ENCODE measurements at places on chromosomes 6 and 20.
A peak's percentile ranks its signal among the peaks of the same experiment; 100 is the strongest.

DNA sequence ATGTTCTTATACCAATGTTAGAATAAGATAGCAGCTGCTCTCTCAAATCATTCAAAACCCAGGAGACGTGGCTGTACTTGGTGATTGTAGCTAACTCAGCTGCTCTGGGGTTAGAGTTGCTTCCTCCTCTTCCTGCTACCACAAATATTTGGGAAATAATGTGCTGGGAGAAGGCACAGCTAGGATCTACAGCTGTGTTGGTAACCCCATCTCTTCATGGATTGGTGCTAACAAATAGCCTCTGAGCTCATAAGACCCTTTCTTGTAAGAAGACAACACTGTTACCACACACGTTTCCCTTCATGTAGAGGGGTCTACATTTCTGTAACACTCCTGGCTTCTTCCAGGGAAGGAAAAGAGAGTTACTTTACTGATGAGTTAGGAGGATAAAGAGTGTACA is 911.0 kb upstream of the CITED2 start:
- DNase-seq = no peak

DNA sequence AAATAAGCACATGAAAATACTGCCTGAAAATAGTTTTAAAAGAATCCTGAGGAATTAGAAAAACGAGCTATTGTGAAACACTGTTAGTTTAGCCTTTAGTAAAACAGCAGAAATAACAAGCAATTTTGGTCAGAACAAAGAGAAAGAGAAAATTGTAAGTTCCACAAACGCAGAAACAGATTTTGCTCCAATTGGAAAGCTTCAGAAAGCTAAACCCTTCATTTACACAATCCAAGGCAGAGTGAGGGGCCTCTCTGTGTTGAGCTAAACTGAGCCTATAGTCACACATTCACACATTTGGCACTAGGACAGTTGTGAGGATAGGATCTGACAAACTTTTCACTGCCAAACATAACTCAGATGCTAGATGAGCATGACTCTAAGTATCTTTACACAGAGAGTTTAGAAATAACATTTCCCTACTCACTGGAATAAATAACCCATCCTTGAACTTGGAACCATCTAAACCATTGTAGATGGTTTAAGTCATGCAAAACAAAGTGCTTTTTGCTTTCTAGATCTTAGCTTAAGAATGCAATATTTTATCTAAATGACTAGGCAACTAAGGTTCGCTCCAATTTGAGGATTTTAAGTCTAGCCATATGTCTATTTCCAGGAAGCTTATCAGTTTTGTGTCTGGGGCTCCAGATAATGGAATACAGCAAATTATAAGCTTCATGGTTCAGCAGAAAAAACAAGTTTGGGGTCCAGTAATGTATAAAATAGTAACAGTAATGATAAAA is 122.6 kb downstream of the SGK1 start:
- no peak for DNase-seq

DNA sequence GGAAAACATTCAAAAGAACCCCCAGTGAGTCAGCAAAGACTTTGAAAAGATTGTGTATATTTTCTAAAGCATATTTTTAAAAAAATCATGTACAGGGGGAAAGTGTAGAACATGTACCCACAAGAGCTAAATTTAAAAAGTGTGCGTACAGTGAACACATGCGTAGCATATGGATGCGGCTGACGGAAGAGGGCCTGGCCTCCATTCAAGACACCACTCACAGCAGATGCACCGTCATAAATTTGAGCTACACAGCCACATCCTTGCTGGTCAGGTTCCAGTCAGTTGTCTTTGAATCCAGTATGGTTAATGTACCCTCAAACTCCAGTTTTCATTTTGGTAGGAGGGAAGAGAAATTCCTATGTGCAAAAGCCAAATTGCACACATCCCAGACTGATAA is 54.3 kb upstream of the SPACA1 start:
- DNase-seq = no peak

GRCh38 chr6:44253307-44254101 is 3.8 kb downstream of the SLC35B2 start:
- DNase-seq = peak; percentile 42

GRCh38 chr6:76703786-76704185 is 631.3 kb upstream of the IMPG1 start:
- DNase-seq = no peak

- DNase-seq = no peak
These were observed 11.2 kb upstream of the ZNF76 start for GRCh38 chr6:35248300-35248699.

DNA sequence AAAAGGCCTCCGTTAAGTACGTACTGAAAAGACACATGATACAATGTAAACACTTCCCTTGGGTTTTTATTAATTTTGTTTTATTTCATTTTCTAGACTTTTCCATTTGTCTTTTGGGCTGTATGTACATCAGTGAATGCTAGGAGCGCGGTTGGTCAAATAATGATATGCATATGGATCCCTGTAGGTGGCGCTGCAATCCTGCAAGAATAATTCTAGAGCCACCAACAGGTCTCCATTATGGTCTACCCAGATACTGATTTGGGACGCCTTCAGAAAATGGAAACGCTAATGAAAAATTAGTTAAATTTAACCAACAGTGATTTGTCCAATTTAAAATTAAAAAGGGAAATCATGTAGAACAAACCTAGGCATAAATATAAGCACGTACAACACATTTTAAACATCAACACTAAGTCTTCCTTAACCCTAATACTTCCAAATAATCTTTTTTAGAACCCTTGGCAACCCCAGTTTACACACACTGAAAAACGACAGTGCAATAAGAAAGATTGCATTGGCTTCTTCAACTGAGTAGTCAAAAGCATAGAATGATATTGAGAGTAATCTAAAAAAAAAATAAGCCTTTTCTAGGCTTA is 433.5 kb downstream of the RFPL4B start:
- DNase-seq = peak; percentile 44

DNA sequence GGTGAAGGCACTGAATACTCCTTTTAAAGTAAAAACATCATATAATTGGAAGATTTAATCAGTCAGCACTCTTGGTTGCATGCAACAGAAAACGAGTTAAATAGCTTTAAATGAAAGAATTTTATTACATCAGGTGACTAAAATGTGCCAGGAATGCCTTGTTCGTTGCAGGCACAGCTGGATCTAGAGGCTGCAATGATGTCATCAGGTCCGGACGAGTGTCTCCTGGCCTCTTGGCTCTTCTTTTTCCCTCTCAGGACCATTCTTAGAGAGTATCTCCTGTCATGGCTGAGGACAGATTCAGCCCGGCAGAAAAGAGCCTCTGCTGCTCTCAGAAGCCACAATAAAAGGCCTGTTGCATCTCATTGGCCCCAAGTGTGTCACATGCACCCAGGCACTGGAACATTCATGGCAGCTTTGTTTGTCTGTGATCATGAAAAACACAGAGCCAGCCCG is 510.7 kb upstream of the SULF2 start:
- DNase-seq = peak; percentile 67

GRCh38 chr6:69098910-69099309 is 463.8 kb downstream of the ADGRB3 start:
- no peak for DNase-seq

- peak; percentile 77 for DNase-seq
These were observed 272.3 kb downstream of the TENT5A start for GRCh38 chr6:81480139-81480538.

- DNase-seq = no peak
These were observed 252.8 kb upstream of the PLN start for GRCh38 chr6:118295336-118295735.

DNA sequence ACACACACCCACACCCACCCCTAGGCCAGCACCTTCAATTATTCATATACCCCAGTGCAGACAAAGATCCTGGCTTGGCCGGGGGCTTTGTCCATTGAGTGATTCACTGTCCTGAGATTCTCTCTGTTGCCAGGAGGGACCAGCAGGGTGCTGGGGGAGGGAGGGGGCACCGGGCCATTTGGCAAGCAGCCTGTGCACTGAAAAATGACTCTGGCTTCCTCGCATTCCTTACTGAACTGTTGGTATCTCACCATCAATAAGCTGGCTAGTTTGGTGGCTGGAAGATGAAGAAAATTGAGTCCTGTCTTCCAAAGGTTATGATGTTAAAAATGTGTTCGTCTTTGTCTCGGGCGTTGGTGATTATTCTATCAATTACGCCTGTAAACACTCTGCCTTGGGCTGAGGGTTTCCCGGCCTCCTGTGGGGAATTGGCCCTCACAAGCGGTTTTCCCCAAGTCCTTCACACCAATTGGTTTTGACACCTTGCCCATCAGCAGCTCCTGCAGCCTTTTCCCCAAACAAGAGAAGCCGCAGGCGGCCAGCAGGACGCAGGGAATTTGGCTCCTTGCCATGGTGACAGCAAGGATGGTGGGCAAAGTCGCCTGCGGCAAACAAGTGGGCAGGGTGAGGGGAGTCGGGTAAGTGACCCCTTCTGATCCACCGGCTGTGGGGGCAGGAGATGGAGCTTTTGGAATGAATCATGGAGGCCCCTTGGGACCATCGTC is 4.9 kb downstream of the VSTM2L start:
- DNase-seq = peak; percentile 75

- DNase-seq = no peak
These were observed 58.6 kb upstream of the PTCHD4 start for GRCh38 chr6:48169635-48170034.

GRCh38 chr6:144087789-144088426 is 7.5 kb downstream of the SF3B5 start:
- no peak for DNase-seq

DNA sequence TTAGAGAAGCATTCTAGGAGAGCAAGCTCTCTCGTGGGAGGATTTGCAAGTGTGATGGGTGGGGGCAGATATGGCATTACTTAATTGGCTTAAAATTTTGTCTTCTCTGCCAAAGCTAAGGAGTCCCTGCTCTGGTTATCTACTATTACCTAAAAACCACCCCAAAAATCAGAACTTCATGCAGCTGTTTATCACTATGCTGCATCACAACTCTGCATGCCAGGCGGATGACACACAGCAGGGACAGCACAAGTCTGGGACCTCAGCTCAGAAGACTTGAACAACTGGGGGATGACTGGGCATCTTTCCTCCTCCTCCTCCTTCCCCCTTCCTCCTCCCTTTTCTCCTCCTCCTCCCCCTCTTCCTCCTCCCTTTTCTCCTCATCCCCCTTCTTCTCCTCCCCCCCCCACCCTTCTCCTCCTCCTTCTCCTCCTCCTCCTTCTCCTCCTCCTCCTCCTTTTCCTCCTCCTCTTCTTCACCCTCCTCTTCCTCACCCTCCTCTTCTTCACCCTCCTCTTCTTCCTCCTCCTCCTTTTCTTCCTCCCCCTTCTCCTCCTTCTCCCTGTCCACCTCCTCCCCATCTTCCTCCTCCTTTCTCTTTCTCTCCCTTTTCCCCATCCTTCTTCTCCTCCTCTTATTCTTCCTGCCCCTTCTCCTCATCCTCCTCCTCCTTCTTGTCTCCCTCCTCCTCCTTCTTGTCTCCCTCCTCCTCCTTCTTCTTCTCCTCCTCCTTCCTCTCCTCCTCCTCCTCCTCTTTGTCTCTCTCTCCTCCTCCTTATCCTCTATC is 218.6 kb upstream of the PMEPA1 start:
- DNase-seq = peak; percentile 45

- no peak for DNase-seq
These were observed 3.7 kb downstream of the TPD52L1 start for GRCh38 chr6:125157280-125157679.

DNA sequence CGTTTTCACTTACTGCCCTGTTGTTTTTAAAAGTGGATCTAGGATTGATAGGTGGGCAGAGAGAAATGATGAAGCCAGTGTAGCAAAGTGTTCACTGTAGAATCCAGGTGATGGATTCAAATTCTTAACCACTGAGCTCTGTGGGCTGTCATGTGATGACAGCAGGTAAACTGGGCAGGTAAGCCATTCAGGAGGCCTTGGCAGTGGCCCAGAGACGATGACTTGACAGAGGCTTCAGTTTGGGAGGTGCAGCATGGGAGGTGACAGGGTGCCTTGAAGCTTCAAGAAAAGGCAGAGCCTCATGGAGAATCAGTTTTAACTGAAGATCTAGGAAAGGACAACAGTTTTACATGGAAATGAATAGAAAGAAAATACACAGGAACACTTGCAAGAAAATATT is 2.0 kb downstream of the NAA20 start:
- DNase-seq = peak; percentile 87

- no peak for DNase-seq
These were observed 526.1 kb upstream of the MARCKS start for GRCh38 chr6:113331021-113331420.
